Cortex of kidney (tissue), 1 donor: ENCODE measurements at places on chromosomes 13 and 19.

GRCh38 chr13:39378306-39378705 is 224.7 kb downstream of the LHFPL6 start:
- DNase-seq, result no peak

GRCh38 chr19:45852145-45852750 is 10.7 kb downstream of the SYMPK start:
- DNase-seq, result no peak

- DNase-seq, result no peak
Observed at GRCh38 chr19:9857920-9858746, 23.0 kb downstream of the PIN1 start.

DNA sequence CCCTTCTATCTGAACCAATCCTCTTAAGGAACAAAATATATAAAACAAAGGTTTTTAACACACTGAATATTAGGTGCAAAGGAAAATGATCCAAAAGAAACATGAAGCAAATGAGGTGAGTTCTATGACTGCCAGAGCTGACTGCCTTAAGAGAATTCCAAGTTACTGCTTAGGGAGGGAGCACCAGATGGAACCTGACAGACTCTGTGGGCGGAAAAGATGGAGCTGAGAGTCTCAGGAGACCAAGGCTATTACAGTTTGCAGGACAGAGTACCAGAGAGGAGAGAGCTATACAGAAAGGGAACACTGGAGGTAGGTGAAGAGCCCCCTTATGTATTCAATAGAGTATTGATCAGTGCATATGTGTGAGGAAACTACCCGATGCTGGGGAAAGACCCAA is 87.2 kb downstream of the B3GLCT start:
- DNase-seq, result no peak

DNA sequence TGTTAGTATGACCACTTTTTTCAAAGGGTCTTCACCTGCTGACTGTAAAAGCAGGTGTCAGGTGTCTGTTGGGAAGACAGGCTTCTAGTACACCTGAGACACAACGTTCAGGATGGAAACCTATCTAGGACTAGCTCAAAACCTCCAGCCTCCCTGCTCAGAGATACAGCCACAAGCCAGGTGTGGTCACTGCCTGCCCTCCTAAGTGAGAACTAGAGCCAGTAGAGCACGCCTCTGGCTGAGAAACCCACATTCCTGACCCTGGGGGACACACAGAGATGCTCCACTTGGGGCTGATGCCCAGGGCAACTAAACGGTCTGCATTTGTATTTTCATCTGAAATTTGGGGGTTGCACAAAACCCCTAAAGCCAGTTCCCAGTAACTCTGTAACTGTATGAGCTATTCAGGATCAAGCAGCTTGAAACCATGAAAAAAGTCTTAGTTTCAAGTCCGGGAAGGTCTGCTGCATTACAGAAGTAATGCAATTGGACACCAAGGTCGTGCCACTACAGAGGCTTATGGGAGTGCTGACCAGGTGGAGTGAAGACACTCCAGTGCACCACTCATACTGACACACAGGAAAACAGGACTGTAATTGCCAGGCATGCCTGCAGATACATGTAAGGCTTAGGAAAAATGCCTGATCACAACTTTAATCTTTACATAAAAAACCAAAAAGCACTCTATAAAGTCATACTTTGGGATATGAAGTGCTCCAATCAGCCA is 27.8 kb downstream of the ANKRD10 start:
- DNase-seq, result no peak

- DNase-seq, result no peak
Observed at GRCh38 chr19:33752018-33752800, 44.5 kb upstream of the KCTD15 start.

GRCh38 chr19:20151617-20152145 is 15.3 kb upstream of the ZNF486 start:
- DNase-seq, result no peak

- no peak for DNase-seq
Observed at GRCh38 chr13:98913741-98914140, 64.1 kb downstream of the DOCK9 start.

- DNase-seq, result no peak
Observed at GRCh38 chr13:46121597-46122163, 16.8 kb upstream of the CPB2 start.

- no peak for DNase-seq
Observed at GRCh38 chr19:29781386-29782259, 30.2 kb upstream of the CCNE1 start.

DNA sequence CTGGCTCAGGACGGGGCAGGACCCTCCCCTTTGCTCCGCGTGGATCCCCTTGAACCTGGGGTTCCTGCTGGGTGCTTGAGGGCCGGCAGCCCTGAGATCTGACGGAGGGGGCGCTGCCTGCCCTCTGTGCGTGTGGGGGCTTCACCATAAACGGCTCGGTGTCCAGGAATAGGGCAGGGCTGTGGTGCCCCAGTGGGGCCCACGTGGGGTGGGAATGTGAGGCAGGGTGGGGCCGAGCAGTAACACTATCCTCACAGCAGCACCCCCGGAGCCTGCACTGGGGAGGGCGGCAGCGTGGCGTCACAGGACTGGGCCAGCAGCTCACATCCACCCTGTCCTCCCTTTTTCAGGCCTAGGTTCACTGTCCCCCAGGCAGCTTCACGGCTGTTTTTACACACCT is 38.0 kb downstream of the GAS6 start:
- no peak for DNase-seq

DNA sequence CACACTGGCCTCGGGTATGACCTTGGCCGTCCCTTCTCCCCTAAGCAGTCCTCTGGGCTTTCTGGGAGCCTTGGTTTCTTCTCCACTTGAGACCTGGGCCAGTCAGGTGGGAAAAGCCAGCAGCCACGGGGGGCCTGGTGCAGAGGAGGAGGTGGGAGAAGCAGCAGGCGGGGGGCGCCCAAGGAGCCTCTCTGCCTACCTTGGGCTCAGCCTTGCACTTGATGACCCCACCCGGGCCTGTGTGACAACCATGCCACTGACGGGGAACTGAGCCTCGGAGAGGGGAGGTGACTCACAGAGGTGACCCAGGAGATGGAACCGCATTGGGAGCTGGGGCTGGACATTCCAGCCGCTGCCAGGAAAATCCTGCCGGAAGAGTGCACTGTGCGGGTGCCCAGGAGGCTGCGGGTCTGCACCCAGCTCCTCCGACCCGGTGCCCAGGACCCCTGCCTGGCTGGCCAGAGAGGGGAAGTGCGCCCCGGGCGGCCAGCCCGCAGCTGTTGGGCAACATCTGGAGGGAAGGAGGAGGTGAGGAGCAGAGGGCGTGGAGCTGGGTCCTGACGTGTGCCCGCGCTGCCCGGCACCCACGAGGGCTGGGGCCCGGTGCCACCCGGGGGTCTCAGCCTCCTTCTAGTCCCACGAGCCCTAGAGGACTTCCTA is 23.4 kb upstream of the SLC7A10 start:
- DNase-seq, result no peak

DNA sequence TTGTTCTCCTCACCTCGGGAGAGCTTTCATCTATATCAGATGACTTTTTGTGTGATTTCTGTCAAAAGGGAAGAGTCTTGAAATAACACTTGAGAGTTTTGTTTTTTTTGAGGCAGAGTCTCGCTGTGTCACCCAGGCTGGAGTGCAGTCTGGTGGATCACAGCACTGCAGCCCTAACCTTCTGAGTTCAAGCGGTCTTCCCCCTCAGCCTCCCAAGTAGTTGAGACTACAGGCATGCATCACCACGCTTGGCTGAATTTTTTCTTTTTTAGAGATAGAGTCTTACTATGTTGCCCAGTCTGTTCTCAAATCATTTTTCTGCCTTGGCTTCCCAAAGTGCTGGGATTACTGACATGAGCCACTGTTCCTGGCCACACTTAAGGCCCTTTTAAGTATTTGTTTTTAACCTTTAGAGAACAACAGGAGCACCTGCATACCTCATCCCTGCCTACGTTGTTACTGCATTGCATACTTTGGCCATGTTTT is 11.4 kb downstream of the NDFIP2 start:
- DNase-seq, result no peak

DNA sequence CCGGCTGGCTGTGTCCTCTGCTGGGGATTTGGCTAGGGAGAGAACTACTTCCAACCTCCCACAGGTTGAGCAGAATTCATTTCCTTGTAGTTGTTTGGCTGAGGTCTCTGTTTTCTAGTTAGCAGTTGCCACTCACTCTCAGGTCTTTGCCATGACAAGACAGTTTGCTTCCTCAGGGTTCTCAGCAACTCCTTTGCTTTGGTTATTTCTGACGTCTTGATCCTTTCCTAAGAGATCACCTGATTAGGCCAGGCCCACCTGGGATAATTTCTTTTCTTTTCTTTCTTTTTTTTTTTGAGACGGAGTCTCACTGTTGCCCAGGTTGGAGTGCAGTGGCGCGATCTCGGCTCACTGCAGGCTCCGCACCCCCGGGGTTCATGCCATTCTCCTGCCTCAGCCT is 9.4 kb upstream of the CACNG8 start:
- no peak for DNase-seq
